NCI-H1417 (cell line): ENCODE measurements at places on chromosomes 12 and 14.

DNA sequence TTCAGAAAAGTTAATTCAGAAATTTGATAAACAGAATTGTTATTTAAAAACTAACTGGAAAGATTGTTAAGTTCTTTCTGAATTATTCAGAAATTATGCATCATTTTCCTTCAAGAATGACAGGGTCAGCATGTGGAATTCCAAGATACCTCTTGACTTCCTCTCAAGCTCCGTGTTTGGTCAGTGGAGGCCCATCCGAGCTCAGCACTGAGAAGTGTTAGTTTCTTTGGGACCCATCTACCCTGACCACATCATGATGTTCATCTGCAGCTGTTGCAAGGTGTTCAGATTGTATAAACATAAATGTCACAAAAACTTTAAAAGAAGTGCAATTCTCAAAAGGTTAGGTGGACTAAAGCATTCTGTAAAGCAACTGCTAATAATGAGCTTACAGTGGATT is 33.7 kb downstream of the MDM2 start:
- DNase-seq, result no peak

DNA sequence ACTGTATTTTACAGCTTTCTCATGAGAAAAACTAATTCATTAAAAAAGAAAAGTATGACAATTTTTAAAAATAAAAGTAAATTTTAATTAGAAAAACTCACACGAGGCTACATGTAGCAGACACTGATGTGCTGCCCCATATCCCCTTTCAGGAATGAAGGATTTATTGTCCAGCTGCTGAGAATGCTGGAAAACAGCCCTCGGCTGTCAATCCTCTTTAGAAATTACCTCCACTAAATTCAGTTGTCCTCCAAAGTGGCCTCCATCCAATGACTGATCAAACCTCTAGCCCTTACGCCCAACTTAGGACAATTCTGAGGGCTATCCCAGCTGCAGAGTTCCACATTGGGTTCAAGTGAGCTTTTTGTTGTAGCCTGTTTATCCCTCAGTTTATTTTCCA is 29.8 kb upstream of the AP4S1 start:
- no peak for DNase-seq

GRCh38 chr12:118714051-118714460 is 267.3 kb upstream of the SRRM4 start:
- no peak for DNase-seq

GRCh38 chr12:131323879-131324278 is 370.2 kb downstream of the ADGRD1 start:
- DNase-seq, result no peak
